ENCODE measurements at places on chromosomes 6 and 20.

GRCh38 chr6:170429450-170429849 lies 122.9 kb downstream of the FAM120B start:
- no peak for DNase-seq

DNA sequence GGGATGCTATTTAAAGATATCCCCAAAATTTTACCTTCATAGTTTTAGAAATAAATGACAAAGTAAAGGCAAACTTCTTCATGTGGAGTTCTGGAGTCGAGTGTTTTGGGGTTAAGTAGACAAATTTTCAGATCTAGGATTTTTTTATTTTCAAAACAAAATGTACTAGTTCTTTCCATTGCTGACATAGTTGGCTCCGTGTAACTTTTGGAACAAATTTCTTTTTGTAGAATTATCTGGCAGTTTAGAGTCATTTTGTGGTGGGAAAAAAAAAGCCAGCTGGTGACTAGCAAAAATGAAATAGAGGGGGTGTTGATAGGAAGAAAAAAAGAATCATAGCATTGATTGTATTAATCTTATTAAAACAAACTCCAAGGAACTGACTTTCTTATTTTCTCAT lies 131.6 kb upstream of the TCF21 start:
- DNase-seq: no peak

DNA sequence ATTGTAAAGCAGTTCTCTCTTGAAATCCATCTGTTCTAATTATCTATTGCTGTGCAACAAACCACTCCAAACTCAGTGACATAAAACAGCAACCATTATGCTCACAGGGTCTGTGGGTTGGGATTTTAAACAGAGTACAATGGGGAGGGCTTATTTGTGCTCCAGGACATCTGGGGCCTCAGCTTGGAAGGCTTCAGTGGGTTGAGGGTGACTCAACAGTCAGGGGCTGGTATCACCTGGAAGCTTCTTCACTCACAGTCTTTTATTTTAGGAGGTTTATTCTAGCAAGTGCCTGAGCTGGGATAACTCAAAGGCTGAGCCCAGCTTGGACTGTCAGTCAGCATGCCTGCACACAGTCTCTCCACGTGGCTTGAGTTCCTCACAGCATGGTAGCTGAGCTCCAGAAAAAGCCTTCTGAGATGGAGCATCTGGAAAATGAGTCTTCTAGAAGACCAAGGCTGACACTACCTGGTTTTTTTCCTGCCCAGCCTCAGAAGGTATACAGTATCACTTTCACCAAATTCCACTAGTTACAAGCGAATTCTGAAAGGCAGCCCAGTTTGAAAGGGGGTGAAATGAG lies 234.6 kb upstream of the ID4 start:
- DNase-seq: no peak

GRCh38 chr6:27867051-27867944 lies 44.9 kb downstream of the OR2B2 start:
- DNase-seq: peak; percentile 95

All from hematopoietic multipotent progenitor cell treated with erythropoietin and hydrocortisone succinate and interleukin-3 and kit ligand, for 8 days (in vitro differentiated cells).